ENCODE measurements at places on chromosomes 2 and 18. TPM values are rescaled to one million over a fixed set of nuclear protein-coding genes. Genes with fewer than 3 reads are reported as not detected.

Gene EFR3B
- 69.5 TPM for total RNA-seq

Gene HOXD13
- total RNA-seq, result not detected

Gene KCNG2
- total RNA-seq, result 0.31 TPM

Gene RPRM
- 71.7 TPM for total RNA-seq

Measured in parietal lobe (tissue), 2 donors.